SK-N-SH treated with all-trans-retinoic acid at 6 μM for 48 hours (cell line): ENCODE measurements at places on chromosomes 6 and 20.

DNA sequence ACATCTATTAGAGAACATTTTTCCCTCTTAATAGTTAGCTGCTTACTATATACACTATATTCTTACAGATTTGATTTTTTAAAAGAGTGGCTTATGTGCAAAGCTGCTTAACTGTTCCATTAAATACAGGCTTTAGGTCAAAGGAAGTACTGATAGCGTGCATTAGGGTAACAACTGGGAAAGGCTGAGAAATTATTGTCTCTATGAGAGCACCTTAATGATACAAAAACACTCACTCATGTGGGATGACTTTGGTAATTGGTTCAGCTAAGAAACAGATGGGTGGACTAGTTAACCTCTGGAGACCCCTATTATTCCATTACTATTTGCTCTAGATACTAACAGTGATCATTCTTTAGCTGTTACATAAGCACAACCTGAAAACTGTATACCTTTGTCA, 4.0 kb downstream of the DCDC2 start:
- ATAC-seq, result no peak

DNA sequence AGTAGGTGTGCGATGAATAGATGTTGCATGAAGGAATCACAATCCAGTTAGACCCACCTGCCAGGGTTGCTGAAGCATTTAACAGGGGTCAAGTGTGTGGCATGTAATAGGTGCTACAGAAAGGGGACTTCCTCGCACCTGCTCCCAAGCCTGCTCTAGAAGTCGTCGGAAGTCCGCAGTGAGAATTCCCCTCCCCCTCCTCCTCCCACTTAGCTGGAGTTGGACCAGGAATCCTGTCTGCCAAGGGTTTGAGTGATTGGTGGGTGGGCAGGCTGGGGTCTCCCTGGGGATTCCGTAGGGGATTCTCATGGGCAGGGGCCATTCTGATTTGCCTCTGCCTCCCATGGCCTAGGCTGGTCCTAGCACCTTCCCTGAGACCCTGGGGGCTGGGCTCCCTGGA, 10.3 kb downstream of the SCRT2 start:
- ATAC-seq, result no peak

DNA sequence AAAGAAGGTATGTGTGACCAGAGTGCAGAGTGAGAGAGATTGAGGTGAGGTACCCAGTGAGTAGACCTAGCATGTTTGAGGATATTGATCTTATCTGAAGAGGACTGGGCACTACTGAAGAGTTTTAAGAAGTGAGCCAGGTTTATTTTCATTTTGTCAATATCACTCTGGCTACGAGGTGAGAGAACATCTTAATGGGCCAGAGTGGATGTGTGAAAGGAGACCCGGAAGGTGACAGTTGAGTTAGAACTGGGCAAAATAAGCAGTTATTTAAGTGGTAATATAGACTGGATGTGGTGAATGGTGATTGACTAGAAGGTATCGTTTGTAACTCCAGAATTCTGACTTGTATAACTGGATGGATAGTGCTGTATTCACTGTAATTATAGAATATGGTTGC, 134.1 kb downstream of the QKI start:
- ATAC-seq, result no peak

GRCh38 chr6:12051861-12052368, 39.8 kb downstream of the HIVEP1 start:
- no peak for ATAC-seq

DNA sequence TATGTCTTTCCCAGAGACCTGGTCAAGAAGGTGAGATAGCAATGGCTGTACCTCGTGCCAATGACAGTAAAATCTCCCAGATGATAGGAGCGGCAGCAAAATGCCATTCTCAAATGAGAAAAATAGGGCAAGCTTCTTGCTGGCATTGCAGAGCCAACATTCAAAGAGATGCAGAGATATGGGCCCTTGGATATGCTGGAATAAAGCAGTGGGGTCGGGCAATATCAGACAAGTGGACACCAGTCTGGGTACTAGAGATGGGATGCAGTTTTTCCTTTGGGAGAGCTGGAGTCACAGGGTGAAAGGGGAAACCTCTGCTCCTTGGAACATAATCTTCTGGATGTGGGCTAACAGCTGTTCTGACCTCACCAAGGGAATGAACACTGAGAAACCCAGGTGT, 29.0 kb downstream of the GSTA4 start:
- ATAC-seq, result no peak

DNA sequence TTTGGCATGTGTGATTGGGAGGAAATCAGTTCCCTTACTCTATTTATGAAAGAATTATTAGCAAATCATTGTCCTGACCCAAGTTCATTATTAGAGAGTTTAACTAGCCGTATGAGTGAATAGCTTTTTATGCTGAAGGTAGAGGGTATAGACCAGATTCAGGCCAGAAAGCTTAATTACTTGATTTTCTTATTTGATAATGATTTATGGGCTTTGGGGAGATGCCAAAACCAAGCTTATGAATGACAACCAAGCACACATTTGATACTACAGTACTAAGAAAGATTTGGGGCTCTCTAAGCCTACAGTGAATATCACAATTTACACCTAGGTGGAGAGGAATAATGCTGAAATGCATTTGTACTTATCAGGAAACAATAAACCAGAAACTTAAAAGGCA, 193.2 kb downstream of the ARHGAP18 start:
- no peak for ATAC-seq

GRCh38 chr6:75819776-75820487, 70.9 kb downstream of the MYO6 start:
- no peak for ATAC-seq

- no peak for ATAC-seq
Measured at GRCh38 chr6:44102527-44102926, 24.7 kb downstream of the MRPL14 start.

GRCh38 chr20:34768096-34768495, 57.4 kb downstream of the NCOA6 start:
- peak; percentile 26; the same call in 1 of the 3 replicates for ATAC-seq

- no peak for ATAC-seq
Measured at GRCh38 chr6:136426627-136427377, 123.4 kb downstream of the MAP7 start.

DNA sequence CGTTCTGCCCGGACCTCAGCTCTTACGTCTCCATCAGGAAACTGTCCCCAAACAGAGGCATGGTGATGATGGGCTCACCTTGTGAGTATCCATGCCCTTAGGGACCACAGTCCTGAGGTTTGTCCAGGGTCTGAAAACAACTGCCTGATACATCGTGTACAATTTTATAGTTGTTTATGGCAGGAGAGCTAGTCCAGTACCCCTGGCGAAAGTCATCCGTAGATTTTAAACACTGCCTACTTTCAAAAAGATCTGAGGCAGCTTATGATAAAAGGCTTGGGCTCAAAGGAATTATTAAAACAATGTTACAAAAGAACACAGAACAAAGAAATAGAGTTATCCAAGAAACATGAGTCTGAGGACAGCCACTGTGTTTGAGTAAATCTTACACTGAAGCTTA, 14.0 kb downstream of the NTSR1 start:
- ATAC-seq, result no peak

DNA sequence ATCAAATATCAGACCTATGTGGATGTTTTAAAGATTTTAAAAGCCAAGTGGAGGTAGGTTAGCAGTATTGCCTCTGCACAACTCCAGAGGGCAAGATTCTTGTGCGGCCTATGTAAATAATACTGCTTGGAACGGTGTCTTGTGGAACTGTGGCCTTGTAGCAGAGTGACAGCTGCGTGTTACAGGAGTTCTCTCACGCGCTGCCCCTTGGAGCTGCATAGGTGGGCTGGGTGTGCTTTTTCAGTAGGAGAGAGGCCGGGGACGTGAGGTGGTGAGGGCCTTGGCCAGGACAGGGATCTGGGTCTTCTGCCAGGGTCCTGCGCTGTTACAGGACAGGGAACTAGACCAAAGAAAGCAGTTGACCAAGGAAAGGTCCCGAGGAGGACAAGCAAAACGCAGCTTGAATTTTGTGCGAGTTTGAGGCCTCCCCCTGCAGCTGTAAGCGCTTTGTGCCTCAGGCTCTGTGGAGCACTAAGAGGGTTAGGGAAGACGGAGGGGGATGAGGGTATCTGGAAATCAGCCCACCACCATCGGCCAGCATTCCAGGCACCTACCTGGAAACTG, 1.5 kb downstream of the TMEM181 start:
- no peak for ATAC-seq

GRCh38 chr20:44805979-44806620, 4.2 kb downstream of the RIMS4 start:
- ATAC-seq, result peak; percentile 66

- no peak for ATAC-seq
Measured at GRCh38 chr6:148818939-148819575, 72.2 kb downstream of the UST start.

- peak; percentile 36; the same call in 1 of the 3 replicates for ATAC-seq
Measured at GRCh38 chr6:118325220-118325860, 222.8 kb upstream of the PLN start.
